ENCODE measurements at places on chromosomes 1 and 21.

- no peak for DNase-seq
Measured at GRCh38 chr1:2042830-2043773, 7.1 kb upstream of the PRKCZ start.

- DNase-seq: no peak
Measured at GRCh38 chr21:15005391-15005790, 59.4 kb downstream of the NRIP1 start.

DNA sequence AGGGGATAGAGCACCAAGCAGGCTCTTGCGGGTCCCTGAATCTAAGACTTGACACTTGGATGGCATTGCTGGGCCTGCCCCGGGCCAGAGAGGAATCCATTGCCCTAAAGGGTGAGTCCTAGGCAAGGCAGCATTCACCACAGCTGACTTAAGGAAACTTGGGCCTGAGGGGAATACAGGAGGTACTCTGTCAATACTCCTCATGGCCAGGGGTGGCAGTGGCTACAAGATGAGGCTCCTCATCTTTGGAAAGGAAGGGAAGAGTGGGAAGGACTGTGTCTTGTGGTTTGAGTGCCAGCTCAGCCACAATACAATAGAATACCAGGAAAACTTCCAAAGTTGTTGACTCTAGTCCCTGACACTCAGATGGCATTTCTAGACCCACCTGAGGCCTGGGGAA is 5.1 kb downstream of the KRTAP22-1 start:
- DNase-seq: no peak

DNA sequence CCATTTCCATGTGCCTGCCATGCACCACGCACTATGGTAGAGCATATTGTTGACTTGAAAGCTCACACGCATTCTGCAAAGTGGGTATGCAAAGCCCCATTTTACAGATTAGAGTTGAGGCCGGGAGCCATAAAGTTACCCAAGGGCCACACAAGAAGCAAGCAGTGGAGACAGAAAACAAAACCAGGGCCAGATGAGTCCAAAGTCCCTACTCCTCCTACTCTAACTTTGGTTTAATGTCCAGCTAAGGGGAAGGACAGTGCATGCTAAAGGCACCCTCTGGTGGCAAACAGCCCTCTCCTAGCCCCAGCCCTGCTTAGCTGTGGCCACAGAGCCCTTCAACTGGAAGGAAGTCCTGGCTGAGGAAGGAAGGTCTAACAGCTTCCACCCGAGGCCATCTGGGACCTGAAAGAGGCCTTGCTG is 74.9 kb downstream of the SLC66A1 start:
- DNase-seq: no peak

Measured in stimulated activated CD4-positive, alpha-beta T cell treated with anti-CD3 and anti-CD28 coated beads, TNF-alpha, amount 100 ng/mL, for 24 hours (primary cell).